ENCODE measurements at places on chromosomes 2 and 18.

- no peak for DNase-seq
Observed at GRCh38 chr2:166335284-166335683, 40.5 kb downstream of the SCN9A start.

DNA sequence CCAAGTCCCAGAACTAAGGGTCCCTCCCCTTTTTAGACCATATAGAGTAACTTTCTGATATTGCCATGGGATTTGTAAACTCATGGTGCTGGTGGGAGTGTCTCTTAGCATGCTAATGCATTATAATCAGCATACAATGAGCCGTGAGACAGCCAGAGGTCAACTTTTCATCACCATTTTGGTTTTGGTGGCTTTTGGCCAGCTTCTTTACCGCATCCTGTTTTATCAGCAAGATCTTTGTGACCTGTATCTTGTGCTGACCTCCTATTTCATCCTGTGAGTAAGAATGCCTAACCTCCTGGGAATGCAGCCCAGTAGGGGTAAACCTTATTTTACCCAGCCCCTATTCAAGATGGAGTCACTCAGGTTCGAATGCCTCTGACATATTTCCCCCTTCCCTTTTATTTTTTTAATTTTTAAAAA, 148.2 kb downstream of the PHLPP1 start:
- DNase-seq = no peak

GRCh38 chr2:128386066-128386465, 67.4 kb upstream of the HS6ST1 start:
- no peak for DNase-seq

DNA sequence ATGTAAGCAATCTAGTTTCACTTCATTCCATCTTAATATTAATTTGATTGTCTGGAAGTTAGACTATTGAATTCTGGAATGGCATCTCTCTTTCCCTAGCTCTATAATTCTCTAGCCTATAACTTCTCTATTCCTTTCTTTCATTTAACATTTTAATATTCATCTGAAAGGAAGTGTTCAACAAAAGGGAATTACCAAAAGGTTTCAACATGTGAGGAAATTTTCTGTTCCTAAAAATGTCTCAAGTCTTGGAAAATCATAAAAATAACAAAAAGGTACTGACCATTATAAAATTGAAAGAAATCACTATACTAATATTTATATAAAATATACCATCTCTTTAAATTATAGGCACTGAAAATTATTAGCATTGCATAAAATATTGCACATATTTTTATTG, 228.7 kb downstream of the TXNL1 start:
- DNase-seq = no peak

GRCh38 chr2:187215532-187216240, 232.4 kb downstream of the CALCRL start:
- no peak for DNase-seq

GRCh38 chr18:13241893-13242175, 23.3 kb downstream of the LDLRAD4 start:
- no peak for DNase-seq

DNA sequence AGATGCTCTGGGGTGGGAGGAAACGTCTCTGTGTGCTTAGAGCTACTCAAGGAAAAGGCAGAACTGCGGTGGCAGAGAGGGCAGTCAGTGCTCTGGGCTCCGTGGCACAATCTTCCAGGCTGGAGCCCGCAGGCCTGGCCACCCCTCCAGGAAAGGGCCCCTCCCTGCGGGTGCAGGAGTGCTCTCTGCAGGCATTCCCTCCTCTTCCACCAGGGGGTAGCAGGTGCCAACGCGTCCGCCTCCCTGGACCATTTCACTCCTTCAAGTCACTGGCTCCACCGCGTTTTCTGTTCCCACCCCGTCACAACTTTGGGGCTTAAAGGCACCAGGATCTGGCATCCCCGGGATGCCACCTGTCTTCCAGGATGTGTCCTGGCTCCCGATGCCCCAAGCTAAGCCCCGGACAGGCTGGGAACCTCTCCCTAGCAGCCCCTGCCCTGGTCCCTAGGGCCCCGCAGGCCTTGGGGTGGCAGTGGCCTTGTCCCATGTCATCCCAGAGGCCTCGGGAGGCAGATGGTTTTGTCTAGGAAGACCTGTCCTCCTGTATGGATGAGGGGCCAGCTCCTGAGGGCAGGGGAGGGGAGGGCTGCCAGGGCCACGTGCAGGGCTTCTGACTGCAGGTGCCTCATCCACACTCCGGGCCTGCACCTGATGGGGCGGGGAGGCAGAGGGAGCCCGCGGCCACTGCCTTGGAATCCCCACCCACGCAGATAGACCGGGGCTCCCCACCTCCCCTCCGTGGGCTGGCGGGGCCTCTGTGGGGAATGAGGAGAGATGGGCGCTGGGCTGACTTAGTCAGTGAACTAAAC, 26.4 kb downstream of the KCNIP3 start:
- no peak for DNase-seq

- DNase-seq = no peak
Observed at GRCh38 chr2:237955640-237956401, 11.0 kb upstream of the UBE2F start.

DNA sequence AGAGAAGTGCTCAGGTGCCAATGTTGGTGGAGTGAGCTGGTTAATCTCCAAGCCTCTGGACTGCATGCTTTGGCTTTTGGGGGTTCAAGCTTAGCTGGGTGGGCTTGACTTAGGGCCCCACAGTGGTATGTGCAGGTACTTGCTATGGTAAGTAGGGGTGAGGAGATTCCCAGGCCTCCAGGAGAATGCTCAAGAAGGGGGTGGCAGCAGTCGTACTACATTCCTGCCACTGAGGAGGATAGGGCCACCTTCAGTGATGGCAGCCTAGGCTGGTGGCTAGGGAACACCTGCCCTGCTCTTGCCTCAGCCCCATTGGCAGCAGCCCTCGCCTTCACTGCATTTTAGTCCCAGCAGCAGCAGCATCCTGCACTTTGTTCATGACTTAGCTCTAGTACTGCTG, 55.6 kb upstream of the MYL1 start:
- DNase-seq = no peak

DNA sequence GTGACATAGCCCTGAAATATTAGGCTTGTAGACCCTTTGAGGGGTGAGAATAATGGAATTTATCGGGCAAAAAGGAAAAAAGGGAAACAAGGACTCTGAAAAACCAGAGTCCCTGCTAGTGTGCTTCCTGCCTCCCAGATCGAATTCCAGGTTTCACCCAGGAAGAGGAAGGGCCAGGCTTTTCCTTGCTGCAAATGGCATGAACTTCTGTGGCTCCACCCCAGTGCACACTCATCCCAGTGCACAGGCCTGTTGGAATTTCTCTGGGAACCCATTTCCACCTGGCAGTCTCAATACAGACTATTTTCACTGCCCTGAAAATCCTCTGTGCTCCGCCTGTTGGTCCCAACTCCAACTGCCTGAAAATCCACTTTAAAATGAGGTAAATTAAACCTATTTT, 29.9 kb downstream of the C18orf54 start:
- no peak for DNase-seq

- no peak for DNase-seq
Observed at GRCh38 chr2:240424341-240425235, 10.9 kb upstream of the GPC1 start.

DNA sequence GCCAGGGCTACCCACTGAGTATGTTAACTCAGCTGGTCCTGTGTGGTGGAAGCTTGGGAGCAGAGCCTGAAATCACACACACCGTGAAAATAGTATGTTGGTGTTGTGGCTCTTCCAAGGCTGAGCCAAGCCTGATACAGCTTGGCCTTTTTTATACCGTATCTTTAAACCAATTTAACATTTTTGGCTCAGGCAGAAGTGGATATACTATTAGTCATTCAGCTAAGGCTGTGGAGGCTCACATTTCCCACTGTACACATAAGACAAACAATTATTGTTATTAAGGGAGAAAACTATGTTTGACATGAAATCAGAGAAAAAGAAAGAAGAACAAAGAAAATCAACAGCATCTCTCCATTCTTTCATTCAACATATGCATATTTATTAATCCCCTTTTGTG, 159.0 kb downstream of the BCL11A start:
- DNase-seq = no peak

GRCh38 chr2:21314322-21314835, 190.6 kb downstream of the TDRD15 start:
- no peak for DNase-seq

DNA sequence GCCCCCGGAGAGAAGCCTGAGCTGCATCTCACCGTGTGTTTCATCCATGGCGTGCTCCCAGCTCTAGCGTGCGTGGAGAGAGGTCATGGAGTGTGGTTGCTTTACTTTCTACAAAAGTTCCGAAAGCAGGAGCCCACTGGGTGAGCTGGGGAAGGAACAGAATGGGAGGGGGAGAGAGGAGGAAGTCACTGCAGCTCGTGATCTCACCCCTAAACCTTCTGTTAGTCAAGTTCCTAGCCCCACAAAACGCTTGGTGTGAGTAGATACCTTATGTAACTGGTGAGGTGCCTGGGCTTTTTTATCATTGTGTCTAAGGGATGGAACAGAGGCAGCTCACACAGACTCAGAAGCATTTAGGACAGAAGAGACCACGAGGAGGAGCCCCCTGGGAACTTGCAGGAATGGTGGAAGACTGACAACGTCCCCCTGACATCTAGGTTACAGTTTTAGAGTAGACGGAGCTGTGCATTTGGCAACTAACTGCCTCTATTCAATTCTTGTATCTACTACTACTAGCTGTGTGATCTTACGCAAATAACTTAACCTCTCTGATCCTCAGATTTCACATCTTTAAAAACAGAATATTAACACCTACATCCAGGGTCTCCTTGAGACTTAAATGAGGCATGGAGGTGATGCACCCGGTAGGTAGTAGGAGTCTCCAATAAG, 123.3 kb downstream of the ARL4C start:
- DNase-seq = no peak

DNA sequence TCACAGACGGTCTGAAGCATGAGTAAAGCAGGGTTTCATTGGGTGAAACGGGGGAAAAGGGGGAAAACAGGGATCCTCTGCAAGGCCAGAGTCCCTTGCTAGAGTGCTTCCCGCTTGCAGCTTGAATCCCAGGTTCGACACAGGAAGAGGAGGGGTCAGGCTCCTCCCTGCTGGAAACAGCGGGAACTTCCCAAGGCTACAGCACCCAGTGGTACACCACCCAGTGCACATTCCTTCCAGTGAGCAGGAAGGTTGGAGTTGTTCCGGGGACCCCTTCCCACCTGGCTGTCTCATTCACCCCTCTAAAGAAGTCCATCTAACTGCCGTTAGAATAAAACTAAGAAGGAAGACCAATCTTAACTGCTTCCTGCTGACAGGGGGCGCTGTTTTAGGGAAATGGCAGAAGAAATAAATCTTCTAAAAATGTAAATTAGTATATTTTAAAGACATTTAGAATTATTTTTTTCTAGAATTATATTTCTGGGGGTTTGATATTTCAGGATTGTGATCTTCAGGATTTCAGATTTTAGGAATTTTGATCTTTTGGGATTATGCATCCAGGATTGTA, 230.9 kb downstream of the RBM43 start:
- no peak for DNase-seq

DNA sequence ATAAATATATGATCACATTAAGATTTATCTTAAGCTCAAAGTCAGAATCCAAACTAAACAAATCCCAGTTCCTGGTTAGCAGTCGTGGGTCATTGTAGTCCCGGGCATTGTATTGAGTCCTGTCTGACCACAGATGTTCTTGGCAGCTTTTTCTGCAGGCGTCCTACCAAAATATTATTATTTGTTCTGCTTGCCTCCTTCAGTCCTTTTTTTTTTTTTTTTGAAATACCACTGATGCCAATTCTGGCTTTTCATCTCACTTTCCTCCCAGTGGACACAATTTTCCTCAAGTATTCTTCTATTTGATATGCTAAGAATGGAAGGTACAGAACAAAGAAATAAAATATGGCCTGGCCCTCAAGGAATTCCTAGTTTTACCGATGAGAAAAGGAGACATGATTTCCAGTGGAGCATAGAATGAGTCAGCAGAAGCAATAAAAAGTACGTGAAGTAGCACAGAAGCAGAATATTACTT, 151.6 kb downstream of the CSRNP3 start:
- DNase-seq = no peak

GRCh38 chr2:179749210-179749609, 112.2 kb downstream of the ZNF385B start:
- DNase-seq = no peak

- DNase-seq = no peak
Observed at GRCh38 chr2:69020496-69021426, 7.8 kb downstream of the ANTXR1 start.

DNA sequence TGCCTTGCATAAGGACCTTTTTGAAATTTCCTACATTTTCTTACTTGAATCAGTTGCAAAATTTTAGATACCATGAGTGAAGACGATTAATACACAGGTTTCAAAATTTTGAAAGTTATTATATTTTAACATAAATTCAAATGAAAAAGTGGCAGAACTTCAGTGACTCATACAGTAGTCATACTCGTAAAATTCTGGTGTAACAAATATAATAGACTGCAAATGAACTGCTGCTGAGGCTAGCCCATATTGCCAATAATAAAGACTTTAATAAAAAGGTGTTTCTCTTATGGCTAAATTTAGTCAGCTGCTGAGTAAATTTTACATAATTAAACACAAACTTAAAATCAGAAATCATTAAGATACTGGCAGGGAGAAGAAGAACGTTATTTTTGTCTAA, 36.9 kb downstream of the MSH6 start:
- DNase-seq = no peak

DNA sequence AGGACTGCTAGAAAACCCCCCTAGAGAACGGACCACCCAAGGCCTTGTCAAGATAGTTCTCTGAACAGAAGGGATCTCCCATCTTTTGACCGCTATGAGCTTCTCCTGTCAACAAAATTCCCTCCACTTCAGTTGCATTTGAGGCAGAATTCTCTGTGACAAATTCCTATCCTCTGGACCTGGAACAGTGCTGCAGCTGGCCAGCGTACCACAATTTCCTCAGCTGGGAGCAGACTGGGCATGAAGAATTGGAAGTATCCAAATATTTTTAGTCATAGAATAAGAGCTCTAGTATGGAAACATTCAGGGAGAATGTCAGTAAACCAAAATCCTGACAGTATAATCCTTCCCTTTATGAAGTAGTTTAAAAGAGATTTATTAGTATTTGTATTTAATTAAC, 147.1 kb upstream of the BOD1L2 start:
- no peak for DNase-seq

GRCh38 chr18:59470561-59471121, 111.6 kb upstream of the LMAN1 start:
- DNase-seq = no peak

- no peak for DNase-seq
Observed at GRCh38 chr2:9797086-9797485, 46.2 kb upstream of the TAF1B start.

- DNase-seq = peak; percentile 59
Observed at GRCh38 chr2:40448476-40449079, 3.3 kb downstream of the SLC8A1 start.

Data from NCI-H1436 (cell line).